ENCODE measurements at places on chromosomes 4 and X. TPM values are rescaled to one million over a fixed set of nuclear protein-coding genes. Genes with fewer than 3 reads are reported as not detected.
A peak's percentile ranks its signal among the peaks of the same experiment; 100 is the strongest.

The IL2 gene
- not detected for total RNA-seq

The PCDH10 gene
- total RNA-seq = not detected

DNA sequence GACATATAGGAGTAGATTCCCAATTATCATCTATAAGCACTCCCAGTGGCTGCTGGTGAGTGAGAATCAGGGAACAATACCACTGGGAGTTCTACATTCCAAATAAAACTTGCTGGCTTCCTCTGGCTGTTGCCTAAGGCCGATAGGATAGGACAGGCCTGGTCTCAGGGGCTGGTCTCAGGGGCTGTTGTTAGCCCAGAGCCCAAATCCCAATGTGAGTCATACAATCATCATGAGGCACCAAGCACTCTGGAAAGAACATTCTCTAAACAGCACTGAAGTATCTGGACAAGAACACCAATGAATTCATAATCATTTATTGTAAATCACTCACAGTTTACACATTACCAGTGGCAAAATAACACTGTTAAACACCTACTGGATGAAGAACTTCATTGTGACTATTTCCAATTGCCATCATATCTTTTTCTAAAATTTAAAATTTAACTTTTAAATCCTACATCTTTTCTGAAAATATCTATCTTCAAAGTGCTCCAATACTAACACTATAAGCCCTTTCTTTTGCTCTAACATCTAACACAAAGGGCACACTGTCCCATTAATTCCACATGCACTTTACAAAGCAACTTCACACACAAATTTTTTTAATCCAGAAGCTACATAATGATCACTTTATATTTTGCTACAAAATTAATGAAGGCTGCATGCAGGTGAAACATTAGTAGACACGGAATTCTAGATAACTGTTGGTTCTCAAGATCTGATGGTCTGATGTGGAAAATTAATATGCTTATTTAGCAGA lies 67.6 kb upstream of the TMEM150C start:
- no peak overlapping the region for H3K27ac ChIP-seq
- no peak overlapping the region for H3K4me3 ChIP-seq
- DNase-seq = no peak
- H3K36me3 ChIP-seq = no peaks in the 10 kb centered on the region

DNA sequence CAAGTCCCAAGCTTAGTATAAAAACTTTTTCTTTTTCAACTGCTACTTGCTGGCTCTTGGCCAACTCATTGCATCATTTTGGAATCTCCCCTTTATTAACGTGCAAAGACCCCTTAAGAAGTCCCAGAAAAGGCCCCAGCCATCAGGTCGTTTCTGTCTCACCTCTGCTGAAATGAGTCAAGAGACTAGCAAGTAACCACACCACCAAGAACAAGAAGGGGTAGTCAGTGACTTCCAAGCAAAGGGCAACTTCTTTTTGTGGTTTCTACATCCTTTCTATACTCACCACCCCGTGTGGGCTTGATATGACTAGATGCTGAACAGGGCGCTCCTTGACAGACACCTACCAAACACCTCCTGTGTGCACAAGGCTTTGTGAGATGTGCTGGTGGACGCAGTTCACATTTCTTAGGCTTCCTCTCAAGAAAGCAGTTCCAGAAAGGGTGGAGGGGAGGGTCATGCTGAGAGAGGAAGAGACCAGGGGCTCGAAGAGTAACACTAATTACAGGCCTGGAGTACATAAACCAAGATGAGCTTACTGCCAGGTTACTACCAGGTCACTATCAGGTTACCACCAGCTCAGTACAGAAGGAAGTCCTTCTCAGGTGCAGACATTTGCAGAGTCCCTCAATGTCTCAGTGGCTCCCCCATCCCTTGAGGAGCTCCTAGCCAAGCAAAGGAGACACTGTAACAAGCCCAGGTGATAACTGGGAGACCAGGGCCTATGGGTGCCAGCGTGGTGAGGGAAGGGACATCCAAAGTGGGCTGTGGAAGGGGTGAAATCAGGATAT lies 19.3 kb downstream of the JAKMIP1 start:
- H3K4me3 ChIP-seq = no peak overlapping the region
- H3K27me3 ChIP-seq = no peaks in the 10 kb centered on the region
- DNase-seq = no peak
- no peaks in the 10 kb centered on the region for H3K4me1 ChIP-seq
- H3K36me3 ChIP-seq = no peaks in the 10 kb centered on the region

GRCh38 chrX:141176586-141177451 lies at the start of gene LDOC1:
TSS of gene LDOC1 (minus strand) at chrX:141177129. CDS start at chrX:141177021, 108 bp downstream.
- H3K36me3 ChIP-seq = no peaks in the 10 kb centered on the region
- H3K27me3 ChIP-seq = no peaks in the 10 kb centered on the region
- H3K4me1 ChIP-seq = no peaks in the 10 kb centered on the region
- H3K4me3 ChIP-seq = no peak within 1 kb of the TSS
- no peak for DNase-seq

DNA sequence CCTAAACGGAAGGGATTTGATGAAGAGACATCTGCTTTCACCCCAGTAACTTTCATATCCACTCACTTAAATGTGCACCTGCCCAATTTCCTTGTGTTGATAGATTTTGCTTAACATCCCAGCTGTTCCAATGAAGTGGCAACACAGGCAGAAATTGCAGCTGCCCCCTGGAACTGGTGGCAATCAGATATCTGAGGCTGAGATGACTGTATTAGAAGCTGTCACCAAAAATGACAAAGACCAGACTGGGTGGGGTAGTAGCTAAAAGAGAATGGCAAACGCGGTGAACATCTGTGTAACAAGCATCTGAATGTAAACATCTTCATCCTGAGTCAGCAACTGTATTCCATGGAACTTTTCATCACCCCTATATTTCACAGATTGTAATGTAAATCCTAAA lies 17.1 kb downstream of the GABRA2 start:
- DNase-seq = no peak
- H3K27ac ChIP-seq = no peak overlapping the region
- H3K36me3 ChIP-seq = no peaks in the 10 kb centered on the region
- H3K4me3 ChIP-seq = no peak overlapping the region

GRCh38 chrX:151397741-151398070 lies 700 bp downstream of the VMA21 start:
- no peaks in the 10 kb centered on the region for H3K36me3 ChIP-seq
- H3K27me3 ChIP-seq = no peaks in the 10 kb centered on the region
- no peaks in the 10 kb centered on the region for H3K4me1 ChIP-seq
- peak overlapping the region; percentile 86 for H3K27ac ChIP-seq
- no peak for DNase-seq

GRCh38 chrX:46961574-46962283 lies 49.5 kb downstream of the JADE3 start:
- no peak for DNase-seq
- no peaks in the 10 kb centered on the region for H3K4me1 ChIP-seq
- H3K27ac ChIP-seq = no peak overlapping the region
- H3K36me3 ChIP-seq = no peaks in the 10 kb centered on the region
- no peaks in the 10 kb centered on the region for H3K27me3 ChIP-seq
- H3K4me3 ChIP-seq = no peak overlapping the region

DNA sequence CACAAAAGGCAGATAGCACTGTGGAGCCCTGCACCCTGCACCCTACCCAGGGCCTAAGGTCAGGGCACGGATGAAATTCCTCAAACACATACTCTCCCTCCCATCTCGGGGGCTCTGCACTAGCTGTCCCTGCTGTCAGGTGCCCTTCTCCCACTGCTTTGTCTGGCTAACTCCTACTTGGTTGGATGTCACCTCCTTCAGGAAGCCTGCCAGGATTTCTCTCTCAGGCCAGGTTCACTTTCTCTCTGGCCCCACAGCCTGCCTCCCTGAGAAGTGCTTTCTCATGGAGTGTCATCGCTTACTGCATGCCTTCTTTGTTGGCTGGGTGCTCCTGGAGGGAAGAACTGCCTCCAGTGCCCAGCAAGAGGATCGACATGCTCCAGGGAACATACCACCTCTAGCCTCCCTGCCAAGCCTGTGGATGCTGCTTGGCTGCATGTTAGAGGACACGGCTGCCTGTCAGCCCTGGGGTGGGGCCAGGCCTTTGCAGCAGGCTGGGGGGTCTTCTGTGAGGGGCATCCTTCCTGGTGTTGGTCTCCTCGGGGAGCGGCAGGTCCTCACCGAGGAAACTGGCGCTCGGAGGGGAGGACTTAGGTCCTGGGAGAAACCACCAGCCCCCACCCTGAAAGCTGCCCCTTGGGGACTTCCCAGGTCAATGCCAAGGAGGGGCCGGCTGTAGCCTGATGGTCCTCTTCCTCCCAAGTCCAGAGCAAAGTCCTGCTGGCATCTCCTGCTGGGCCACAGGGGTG lies 15.0 kb downstream of the ABLIM2 start:
- DNase-seq = no peak
- H3K4me1 ChIP-seq = no peaks in the 10 kb centered on the region
- H3K27ac ChIP-seq = no peak overlapping the region

The CFAP47 gene
- total RNA-seq = 0.16 TPM

DNA sequence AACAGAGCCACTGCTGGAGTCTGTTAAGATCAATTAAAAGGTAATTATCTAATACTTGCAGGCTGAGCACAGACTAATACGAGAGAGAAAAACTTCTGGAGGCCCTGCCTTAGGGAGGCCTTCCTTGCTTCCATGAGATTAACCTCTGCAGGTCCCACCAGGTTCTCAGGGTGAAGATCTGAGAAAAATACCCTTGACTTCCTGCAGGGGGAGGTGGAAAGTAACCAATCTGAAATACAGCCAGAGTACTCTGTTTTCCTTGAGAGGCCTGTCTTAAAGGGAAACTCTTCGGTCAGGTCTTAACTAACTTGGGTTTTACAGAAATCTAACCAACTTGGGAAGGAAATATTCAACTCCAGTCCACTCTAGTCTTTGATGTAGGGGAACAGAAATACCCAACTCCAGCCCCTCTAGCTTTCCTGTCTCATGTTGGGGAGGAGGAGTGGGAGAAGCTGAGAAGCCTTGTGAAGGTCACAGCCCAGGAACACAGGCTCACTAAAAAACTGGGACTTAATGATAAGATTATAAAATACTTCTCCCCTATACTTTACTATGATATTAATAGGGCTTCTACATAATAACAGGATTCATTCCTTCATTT lies 77.1 kb downstream of the TBCK start:
- peak overlapping the region; percentile 12 for H3K27ac ChIP-seq
- peak; percentile 70 for DNase-seq
- H3K27me3 ChIP-seq = no peaks in the 10 kb centered on the region
- no peak overlapping the region for H3K4me3 ChIP-seq
- no peaks in the 10 kb centered on the region for H3K4me1 ChIP-seq
- no peaks in the 10 kb centered on the region for H3K36me3 ChIP-seq

GRCh38 chr4:101953949-101954348 lies 163.4 kb downstream of the BANK1 start:
- H3K27me3 ChIP-seq = no peaks in the 10 kb centered on the region
- peaks cover 43% of the 10 kb centered on the region for H3K4me1 ChIP-seq
- DNase-seq = peak; percentile 65

The CCKAR gene
- total RNA-seq = 1.9 TPM

GRCh38 chr4:105541420-105541819 lies 11.0 kb upstream of the ARHGEF38 start:
- H3K27ac ChIP-seq = no peak overlapping the region
- no peaks in the 10 kb centered on the region for H3K36me3 ChIP-seq
- H3K4me3 ChIP-seq = no peak overlapping the region
- no peaks in the 10 kb centered on the region for H3K4me1 ChIP-seq
- H3K27me3 ChIP-seq = no peaks in the 10 kb centered on the region

GRCh38 chr4:155611501-155611900 lies 55.1 kb upstream of the GUCY1A1 start:
- no peak overlapping the region for H3K27ac ChIP-seq
- no peak for DNase-seq
- no peak overlapping the region for H3K4me3 ChIP-seq
- no peaks in the 10 kb centered on the region for H3K27me3 ChIP-seq

The ELMOD2 gene
- total RNA-seq = 28.1 TPM

- H3K4me1 ChIP-seq = no peaks in the 10 kb centered on the region
- H3K36me3 ChIP-seq = no peaks in the 10 kb centered on the region
These were observed 65.7 kb downstream of the SERPINA7 start for GRCh38 chrX:105972690-105973386.

The KLHL15 gene
- total RNA-seq = 7.4 TPM

Data from Caco-2 (cell line).